ENCODE measurements at places on chromosomes 3 and 15.

- no peak for DNase-seq
Measured at GRCh38 chr15:85950101-85950500, 129.6 kb upstream of the AGBL1 start.

- peak; percentile 17 for DNase-seq
Measured at GRCh38 chr3:188584162-188584529, 430.2 kb downstream of the LPP start.

GRCh38 chr3:133364704-133365103, 35.2 kb upstream of the BFSP2 start:
- no peak for DNase-seq

DNA sequence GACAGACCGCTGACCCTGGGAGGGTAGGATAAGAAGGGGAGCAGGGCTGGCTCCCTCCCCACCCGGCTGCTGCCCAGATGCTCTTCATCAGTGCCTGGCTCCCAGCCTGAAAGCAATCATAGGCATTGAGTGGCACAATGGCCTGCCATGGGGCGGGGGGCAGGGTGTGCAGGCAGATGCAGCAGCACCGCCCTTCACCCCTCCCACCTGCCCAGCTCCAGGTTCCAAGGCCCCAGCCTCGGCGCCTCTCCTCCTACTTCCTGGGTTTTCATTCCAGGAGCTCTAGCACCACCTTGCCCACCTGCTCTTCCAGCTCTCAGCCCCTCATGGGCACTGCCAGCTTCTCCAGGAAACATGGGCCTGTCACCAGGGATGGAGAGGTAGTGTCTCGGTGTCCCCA, 101.7 kb downstream of the MEGF11 start:
- DNase-seq, result no peak

GRCh38 chr3:66394019-66394752, 106.6 kb downstream of the LRIG1 start:
- DNase-seq, result no peak

Measured in activated CD4-positive, alpha-beta T cell treated with anti-CD3 and anti-CD28 coated beads, Interleukin-2, amount 50 U/mL, for 4 hours (primary cell).